Stimulated activated effector memory CD8-positive, alpha-beta T cell treated with anti-CD3 and anti-CD28 coated beads, Interleukin-12 subunit alpha, Interleukin-12 subunit beta, amount 100 ng/mL, for 72 hours (primary cell): ENCODE measurements at places on chromosomes 1 and 21.

- no peak for DNase-seq
Observed at GRCh38 chr1:228236744-228237143, 28.9 kb downstream of the OBSCN start.

DNA sequence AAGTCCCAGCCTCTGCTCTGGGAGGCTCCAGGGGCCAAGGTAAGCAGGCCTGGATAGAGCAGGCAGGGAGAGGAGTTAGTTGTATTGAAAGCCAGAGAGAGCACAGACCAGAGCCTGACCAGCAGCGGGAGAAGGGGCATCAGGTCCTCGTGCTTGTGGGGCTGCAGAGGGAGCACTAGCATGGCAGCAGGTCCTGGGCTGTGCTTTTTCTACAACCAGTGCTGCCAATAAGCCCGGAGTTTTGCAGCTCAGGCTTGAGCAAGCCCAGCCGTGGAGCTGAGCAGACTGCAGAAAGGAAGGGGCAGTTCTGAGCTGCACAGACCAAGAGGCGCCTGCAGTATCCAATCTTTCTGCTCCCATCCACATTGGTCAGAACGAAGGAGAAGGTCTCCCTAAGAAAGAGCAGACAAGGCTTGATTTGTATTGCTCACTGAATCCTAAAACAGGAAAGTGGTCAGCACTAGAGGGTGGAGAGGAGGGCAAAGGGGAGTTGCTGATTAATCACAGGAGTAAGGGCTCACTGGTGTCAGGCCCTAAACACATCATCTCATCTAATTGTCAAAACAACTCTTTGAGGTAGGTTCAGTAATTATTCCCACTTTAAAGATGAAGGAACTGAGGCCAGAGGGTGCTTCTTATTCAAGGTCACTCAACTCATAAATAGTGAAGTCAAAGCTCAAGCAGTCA is 2.7 kb downstream of the DENND2D start:
- peak; percentile 73 for DNase-seq

DNA sequence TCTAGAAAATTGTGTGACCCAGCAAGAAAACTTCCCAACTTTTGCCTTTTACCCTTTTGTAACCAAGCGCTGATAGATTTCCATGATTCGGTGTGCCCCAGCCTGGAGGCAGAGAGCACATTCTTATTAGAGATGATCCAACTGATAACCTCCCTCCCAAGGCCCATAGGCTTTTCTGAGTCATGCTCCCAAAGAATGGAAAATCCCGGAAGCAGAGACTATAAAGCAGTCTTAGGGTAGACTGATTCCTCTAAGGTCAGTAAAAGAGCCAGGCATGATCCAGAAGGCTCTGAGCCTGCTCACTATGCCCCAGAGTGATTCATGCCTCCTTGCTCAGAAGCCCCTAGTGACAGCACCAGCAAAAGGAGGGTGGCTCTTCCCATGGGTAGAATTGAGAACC is 4.3 kb downstream of the CAMK1G start:
- no peak for DNase-seq

DNA sequence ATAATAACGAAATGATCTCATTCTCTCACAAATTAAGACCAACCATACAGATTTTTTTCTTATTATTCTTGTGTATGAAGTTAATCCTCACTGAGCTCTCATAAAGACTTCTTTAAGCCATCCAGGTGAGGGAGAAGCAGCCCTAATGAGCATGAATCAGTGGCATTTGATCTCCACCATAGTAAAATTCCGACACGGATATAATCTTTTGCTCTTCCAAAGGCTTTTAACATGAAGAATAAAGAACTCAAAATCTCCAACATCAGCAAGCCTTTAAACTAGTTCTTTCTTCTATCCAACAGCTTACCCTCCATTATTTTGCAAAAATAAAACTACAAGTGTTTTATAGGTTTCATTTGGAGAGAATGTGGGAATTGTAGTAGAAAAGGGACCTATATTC is 714.7 kb upstream of the NEGR1 start:
- DNase-seq: no peak

- no peak for DNase-seq
Observed at GRCh38 chr1:103327054-103327719, 198.3 kb upstream of the RNPC3 start.

DNA sequence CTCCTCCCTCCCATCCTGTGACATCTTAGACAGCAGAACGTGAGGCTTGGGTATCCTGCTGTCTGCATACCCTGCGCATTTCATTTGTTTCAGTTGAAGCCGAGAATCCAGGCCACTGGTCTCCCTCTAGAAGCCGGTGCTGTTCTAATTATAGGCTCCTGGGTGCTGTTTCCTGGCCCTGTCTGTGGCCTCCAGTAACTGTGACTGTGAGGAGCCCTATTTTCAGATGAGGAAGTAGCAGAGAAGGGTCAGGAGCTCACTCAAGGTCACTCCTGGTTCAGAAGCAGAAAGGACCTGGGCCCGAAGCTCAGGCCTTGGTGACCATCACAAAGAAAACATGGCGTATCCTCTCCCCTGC is 24.0 kb downstream of the COQ8A start:
- DNase-seq: no peak

DNA sequence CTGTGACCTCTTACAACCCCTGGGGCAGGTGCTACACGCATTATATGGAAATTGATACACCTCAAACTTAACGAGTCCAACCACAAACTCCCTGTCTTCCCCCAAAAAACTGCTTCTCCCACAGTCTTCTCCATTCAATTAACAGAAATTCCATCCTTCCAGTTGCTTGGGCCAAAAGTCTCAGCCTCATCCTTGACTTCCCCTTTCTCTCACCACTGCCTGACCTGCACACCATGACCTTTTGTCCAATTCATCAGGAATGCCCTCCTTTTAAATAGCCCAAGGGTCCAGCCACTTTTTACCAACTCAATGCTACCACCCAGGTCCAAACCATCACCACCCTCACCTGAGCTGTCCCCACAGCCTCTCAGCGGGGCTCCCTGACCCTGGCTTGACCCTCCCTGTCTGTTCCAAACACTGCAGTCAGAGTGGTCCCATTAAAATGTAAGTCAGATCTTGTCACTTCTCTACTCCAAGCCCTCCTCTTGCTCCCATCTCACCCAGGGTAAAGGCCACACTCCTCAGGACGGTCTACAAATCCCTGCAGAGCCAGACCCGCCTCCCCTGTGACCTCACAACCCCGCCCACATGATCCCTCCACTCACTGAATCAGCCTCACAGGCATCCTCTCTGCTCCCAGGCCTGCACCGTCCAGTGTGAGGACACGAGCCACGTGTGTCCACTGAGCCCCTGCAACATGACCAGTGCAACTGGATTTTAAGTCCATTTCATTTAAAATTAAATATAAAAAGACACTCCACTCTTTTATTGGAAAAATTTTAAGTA is 18.5 kb downstream of the KCNN3 start:
- no peak for DNase-seq

DNA sequence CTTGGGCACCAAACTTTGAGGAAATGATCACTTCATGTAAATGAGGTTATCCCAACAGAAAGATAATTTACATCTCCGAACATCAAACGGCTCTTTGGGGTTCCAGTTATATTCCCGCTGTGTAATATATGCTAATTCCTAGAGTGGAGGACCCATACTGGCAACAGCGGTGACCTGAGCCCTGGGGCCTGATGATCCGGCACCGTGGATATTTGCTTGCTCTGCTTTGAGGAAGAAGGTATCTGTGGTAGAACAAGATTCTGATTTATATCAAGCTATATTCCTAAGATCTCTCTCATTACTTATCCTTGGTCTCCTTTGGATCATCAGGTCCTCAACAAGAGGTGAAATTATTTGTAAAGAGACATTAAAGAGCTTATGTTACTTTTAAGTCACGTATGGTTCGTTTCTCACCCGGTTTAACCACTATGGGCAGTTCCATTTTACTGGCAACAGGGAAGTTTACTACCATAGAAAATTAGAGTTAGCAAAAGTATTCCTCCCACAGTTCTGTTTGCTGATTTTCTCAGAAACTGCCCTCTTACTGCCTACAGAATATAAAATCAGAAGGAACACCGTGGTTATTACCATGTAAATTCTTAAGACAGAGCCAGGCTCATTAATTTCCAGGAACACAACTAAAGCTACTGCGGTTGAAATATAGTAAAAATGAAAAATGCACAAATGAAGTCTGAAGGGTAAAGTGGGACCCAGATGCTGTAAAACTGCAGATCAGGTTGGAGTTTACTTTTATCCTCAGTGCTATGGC is 56.7 kb downstream of the MRPL39 start:
- no peak for DNase-seq

GRCh38 chr1:46449223-46450159 is 40.1 kb upstream of the DMBX1 start:
- no peak for DNase-seq

DNA sequence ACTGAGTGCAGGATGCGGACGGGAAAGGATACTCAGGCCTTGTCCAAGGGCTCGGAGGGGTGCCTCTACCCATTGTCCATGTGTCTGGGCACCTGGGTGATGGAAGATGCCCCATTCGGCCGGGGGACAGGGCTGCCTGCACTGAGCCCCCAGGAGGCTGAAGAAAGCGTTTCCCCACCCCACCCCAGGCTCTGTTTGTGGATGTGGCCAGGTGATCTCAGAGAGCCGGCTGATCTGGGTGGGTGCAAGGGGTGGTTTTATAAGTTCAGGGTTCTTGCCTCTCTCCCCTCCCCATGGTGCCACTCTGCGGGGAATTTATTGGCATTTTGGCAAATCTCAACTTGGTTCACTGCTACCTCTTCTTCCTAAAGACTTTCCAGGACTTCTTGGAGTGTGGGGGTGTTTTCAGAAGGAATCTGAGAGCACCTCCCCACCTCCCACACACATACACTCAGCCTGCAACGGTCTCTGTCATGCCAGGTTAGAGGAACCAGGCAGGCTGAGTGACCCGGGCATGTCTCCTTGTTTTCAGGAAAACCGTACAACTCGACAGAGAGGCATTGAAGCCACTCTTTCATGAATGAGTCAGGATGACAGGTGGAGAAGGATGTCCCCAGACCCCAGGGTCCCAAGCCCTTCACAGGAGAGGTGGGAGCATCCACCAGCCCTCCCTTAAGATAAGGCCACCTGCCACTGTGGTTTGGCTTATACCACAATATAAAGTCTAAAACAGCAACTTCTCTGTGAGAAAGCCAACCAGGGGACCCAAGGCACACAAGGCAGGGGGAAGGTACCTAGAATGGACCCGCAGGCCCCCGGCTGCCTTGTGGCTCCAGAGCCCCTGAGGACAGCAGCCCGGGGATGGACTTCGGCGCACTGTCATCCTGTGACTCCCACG is 174.9 kb downstream of the ETS2 start:
- no peak for DNase-seq

DNA sequence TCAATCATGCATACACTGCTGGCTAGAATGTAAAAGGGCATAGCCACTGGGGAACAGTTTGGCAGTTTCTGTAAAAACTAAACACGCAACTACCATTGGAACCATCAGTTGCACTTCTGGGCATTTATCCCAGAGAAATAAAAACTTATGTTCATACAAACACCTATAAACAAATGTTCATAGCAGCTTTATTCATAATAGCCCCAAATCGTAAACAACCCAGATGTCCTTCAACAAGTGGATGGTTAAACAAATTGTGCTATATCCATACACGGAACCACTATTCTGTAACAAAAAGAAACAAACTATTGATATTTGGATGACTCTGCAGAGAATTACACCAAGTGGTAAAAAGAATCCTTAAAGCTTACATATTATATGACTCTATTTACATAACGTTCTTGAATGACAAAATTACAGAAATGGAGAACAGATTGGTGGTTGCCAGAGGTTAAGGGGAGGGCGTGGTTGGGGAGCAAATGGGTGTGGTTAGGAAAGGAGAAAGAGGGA is 22.8 kb downstream of the LACTBL1 start:
- no peak for DNase-seq

DNA sequence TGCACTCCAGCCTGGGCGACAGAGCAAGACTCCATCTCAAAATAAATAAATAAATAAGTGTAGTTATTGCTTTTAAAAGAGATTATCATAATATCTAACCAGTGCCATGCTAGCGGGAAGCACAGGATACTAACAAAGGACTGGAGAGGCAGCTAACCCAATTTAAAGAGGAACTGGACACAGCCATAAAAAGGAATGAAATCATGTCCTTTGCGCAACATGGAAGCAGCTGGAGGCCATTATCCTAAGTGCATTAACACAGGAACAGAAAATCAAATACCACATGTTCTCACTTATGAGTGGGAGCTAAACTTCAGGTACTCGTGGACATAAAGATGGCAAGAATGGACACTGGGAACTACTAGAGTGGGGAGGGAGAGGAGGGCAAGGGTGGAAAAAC is 54.9 kb downstream of the TM2D1 start:
- DNase-seq: no peak

- DNase-seq: no peak
Observed at GRCh38 chr21:27761623-27762022, 794.7 kb upstream of the ADAMTS5 start.

DNA sequence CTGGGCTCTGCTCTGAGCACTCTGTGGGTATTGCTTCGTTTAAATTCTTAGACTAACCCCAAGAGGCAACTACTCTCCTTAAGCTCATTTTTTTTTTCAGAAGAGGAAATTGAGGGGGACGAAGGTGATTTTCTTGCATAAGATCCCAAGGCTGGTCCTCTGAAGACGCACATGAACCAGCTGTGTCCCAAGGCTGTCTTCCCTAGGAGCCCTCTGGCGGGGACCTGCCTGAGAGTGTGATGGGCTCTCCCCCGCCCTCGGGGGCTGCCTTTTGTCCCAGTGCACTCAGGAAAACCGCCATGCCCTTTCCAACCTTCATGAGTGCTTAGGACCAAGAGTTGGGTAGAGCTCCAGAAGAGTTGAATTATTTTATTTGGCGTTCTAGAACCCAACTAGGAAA is 21.7 kb downstream of the UMODL1 start:
- DNase-seq: no peak

GRCh38 chr1:27001570-27002360 is 8.3 kb downstream of the TRNP1 start:
- DNase-seq: no peak

- no peak for DNase-seq
Observed at GRCh38 chr1:21298981-21299391, 8.7 kb upstream of the ECE1 start.

- DNase-seq: no peak
Observed at GRCh38 chr1:63703701-63704107, 70.1 kb upstream of the ROR1 start.

DNA sequence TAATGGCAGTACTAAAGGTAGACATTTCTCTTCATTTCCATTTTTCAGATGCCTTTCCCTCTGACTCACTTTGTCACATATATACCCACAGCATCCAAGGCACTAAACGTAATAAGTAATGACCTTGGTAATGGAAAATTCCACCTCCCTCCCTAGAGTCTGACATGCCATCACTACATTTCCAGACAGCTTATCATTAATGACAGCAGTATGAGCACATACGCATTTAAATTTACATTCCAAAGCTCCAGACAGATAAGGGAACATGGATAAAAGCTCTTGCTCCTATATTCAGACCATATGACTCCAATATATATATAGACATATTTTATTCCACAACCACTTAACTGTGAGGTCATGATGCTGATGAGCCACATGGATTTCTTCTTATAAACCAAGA is 191.7 kb upstream of the GORAB start:
- DNase-seq: no peak
